ENCODE measurements at places on chromosomes 11 and 22.

DNA sequence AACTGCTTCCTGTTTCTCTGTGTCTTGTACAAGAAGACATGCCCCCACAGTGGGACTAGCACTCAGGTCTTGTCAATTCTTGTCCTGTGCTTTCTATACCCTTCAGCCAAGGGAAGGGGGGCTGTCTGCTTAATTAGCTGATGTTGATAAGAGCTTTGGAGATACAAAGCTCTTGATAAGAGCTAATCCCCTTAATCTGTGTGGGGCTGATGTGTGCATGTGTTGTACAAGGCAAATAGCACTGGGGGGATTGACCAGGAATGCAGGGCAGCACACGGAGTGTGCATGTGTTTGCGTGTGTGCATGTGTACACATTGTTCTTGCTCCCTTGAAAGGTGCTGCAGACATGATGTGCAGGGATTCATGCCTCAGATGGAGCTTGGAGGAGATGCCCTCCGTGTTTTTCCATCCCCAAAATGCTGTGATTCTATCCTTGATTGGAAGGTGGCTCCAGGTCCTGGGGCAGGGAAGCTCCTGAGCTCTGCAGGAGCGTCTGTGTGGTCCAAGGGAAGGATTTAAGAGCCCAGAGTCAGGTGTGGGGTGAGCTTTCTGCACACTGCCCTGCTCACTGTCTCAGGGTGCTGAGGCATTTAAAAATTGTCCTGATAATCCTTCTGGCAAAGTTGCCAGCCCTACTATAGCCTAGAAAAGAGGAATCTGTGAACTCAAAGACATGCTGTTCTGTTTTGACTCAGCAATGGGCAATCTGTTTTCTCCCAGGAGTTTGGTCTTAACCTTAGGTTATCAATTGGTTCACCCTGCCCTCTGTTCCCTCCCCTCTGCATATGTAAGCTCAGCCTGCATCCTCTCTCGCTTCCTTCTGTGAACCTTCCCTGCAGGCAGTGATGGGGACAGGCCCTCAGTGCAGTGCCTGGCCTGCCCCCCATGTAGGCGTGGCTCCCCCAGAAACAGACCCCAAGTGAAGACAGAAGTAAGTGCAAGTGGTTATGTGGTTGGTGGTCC is 102.0 kb downstream of the GRIK4 start:
- no peak for DNase-seq

- DNase-seq: no peak
These were observed 70.5 kb upstream of the PARVA start for GRCh38 chr11:12306830-12307229.

- peak; percentile 84 for DNase-seq
These were observed 553 bp downstream of the PATZ1 start for GRCh38 chr22:31345331-31346254.

- DNase-seq: peak; percentile 97
These were observed at the start of gene HNRNPUL2 for GRCh38 chr11:62727165-62727871. Gene HNRNPUL2 (minus strand): TSS chr11:62727457. CDS start chr11:62727156, 301 bp downstream.

GRCh38 chr22:20156611-20157429 is 6.0 kb upstream of the CCDC188 start:
- peak; percentile 83 for DNase-seq

DNA sequence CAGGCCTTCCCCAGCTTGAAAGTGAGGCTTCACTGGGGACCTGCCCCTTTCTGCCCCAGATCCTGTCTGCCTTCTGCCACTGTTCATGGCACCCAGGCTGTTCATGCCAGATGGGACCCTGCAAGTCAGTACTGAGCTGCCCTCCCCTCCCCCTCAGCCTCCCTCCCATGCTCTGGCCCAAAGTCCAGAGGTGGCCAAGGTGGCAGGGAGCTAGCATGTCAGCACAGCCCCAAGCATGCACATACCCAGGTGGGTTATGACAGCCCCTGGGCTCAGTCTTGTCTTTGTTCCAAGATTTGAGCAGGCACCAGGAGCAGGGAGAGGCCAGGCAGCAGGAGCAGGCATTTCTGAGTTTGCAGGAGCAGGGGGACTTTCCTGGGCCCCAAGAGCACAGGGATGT is 44.1 kb downstream of the DDIAS start:
- no peak for DNase-seq
